ENCODE measurements at places on chromosomes 6 and 20.
A peak's percentile ranks its signal among the peaks of the same experiment; 100 is the strongest.

- no peaks in the 10 kb centered on the region for H3K27me3 ChIP-seq
- no peaks in the 10 kb centered on the region for H3K36me3 ChIP-seq
- H3K4me3 ChIP-seq, result no peak overlapping the region
- no peak for ATAC-seq
- H3K27ac ChIP-seq, result no peak overlapping the region
- no peaks in the 10 kb centered on the region for H3K4me1 ChIP-seq
Measured at GRCh38 chr6:51533962-51534361, 553.5 kb downstream of the PKHD1 start.

GRCh38 chr6:32442977-32443552 lies 3.4 kb downstream of the HLA-DRA start:
- no peak overlapping the region for H3K27ac ChIP-seq
- H3K27me3 ChIP-seq, result peaks cover 41% of the 10 kb centered on the region
- no peak for ATAC-seq
- no peaks in the 10 kb centered on the region for H3K36me3 ChIP-seq
- no peak overlapping the region for H3K4me3 ChIP-seq

- no peak overlapping the region for H3K4me3 ChIP-seq
- H3K36me3 ChIP-seq, result no peaks in the 10 kb centered on the region
- peaks cover 16% of the 10 kb centered on the region for H3K27me3 ChIP-seq
- H3K27ac ChIP-seq, result no peak overlapping the region
Measured at GRCh38 chr20:4730780-4731179, 9.1 kb downstream of the PRND start.

DNA sequence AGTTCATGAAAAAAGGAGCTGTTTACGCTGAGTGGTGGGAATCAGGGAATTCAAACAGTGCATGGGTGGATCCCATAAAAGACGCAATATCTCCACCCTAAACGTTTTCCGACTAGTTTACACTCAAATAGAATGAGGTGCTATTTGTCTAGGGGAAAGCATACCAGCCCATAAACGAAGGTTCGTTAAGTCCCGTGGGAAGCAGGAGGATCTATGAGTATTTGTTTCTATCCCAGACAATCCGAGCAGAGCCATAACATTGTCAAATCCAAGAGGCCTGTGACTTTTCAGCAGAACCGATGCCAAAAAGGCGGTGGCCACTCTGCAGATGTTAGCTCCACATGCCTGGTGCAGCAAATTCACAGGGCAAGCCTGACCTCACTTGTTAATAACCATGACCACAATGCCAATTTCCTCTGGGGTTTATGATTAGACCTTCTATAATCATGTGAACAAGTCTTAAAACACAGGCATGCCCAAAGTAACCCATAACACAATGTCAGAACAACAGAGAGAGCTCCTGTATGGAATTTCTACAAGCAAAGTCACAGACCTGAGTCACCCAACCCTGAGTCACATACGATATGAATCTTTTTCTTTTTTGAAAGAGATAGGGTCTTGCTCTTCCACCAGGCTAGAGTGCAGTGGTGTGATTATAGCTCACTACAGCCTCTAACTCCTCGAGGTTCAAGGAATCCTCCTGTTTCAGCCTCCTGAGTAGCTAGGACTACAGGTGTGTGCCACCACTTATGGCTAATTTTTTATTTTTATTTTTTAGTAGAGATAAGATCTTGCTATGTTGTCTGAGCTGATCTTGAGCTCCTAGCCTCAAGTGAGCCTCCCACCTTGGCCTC lies 123.3 kb downstream of the KIF13A start:
- H3K27ac ChIP-seq, result no peak overlapping the region
- H3K4me1 ChIP-seq, result no peaks in the 10 kb centered on the region
- ATAC-seq, result no peak
- H3K4me3 ChIP-seq, result no peak overlapping the region

GRCh38 chr20:46267108-46268105 lies 40.9 kb downstream of the CDH22 start:
- no peak overlapping the region for H3K27ac ChIP-seq
- H3K27me3 ChIP-seq, result peaks cover 51% of the 10 kb centered on the region
- H3K4me3 ChIP-seq, result no peak overlapping the region
- H3K36me3 ChIP-seq, result no peaks in the 10 kb centered on the region
- no peaks in the 10 kb centered on the region for H3K4me1 ChIP-seq

- no peak for ATAC-seq
- H3K4me3 ChIP-seq, result no peak overlapping the region
- H3K27ac ChIP-seq, result no peak overlapping the region
- peaks cover 33% of the 10 kb centered on the region for H3K27me3 ChIP-seq
- H3K36me3 ChIP-seq, result peaks cover 6% of the 10 kb centered on the region
Measured at GRCh38 chr6:138157986-138158638, 3.6 kb upstream of the ARFGEF3 start.

DNA sequence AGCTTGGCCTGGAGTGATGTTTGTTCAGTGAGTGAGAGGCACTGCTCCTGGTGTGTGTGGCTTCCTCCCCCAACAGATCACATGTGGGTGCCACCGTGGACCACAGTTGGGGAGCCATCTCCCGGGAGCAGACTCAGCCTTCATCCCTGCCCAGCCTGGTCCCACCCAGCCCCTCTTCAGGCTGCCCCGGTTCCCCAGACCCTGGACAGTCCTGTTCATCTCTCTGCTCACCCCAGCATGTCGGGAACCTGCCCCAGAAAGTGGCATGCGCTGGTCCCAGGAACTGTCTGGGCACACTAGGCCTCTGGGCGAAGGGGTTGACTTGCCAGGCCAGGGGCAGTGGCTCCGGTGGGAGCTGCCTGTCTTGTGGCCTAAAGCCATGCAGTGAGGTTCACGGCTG lies 21.5 kb upstream of the PPP1R3G start:
- H3K4me1 ChIP-seq, result no peaks in the 10 kb centered on the region
- no peak overlapping the region for H3K27ac ChIP-seq
- peaks cover 7% of the 10 kb centered on the region for H3K27me3 ChIP-seq

DNA sequence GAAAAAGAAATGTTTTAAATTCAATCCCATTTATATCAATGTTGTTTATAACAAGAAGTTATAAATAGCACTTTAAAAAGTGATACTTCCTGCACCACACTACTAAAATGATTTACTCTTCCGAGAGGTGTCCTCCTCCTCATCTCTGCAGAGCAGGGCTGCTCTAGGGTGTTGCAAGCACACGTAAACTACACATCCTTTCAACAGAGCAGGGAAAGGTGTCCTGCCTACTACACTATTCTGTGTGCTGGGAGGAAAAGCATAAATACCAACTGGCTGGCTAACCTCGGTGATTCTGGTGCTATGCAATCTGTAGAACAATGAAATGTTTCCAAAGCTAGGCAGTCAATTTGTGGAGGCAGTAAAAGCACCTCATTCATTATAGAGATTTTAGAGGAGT lies 89.5 kb upstream of the MAP7 start:
- H3K4me1 ChIP-seq, result peaks cover 3% of the 10 kb centered on the region
- no peak for ATAC-seq
- H3K27me3 ChIP-seq, result no peaks in the 10 kb centered on the region
- H3K27ac ChIP-seq, result no peak overlapping the region

- peaks cover 3% of the 10 kb centered on the region for H3K4me1 ChIP-seq
- H3K4me3 ChIP-seq, result no peak overlapping the region
- no peak overlapping the region for H3K27ac ChIP-seq
Measured at GRCh38 chr20:50434653-50435396, 75.4 kb upstream of the PTPN1 start.

- H3K4me1 ChIP-seq, result no peaks in the 10 kb centered on the region
- H3K4me3 ChIP-seq, result no peak overlapping the region
- H3K36me3 ChIP-seq, result no peaks in the 10 kb centered on the region
- no peak for ATAC-seq
Measured at GRCh38 chr6:100269189-100269588, 195.5 kb downstream of the SIM1 start.

- no peak overlapping the region for H3K4me3 ChIP-seq
- no peaks in the 10 kb centered on the region for H3K4me1 ChIP-seq
- no peaks in the 10 kb centered on the region for H3K27me3 ChIP-seq
- no peak for ATAC-seq
Measured at GRCh38 chr20:33062105-33062824, 8.6 kb downstream of the BPIFB3 start.

DNA sequence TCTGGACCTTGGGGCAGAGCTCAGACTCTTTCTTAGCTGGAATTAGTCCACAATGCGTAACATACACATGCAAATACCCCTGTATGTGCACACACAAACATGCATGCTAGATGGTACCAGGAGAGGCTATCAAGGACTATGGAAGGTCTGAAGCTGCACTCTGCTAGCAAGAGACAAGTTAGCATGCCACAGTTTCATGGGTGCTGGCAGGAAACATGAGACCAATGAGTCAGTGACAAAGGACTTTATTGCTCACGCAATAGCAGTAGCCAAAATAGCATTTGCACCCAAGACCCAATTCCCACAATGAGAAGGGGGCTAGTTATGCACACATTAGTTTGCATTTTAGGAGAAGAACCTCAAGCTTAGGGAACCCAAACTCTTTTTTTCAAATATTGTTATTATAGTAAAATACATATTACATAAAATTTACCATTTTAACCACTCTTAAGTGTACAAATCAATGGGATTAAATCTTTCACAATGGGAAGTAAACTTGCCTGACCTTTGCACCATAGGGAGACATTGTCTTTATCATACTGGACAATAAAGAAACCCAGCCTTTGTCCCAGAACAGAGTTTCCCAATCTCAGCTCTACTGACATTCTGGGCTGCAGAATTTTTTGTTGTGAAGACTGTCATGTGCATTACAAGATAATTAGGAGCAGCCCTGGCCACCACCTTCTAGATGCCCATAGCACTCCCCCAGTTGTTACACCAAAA lies 69.1 kb downstream of the NRSN1 start:
- H3K27ac ChIP-seq, result no peak overlapping the region
- ATAC-seq, result no peak
- H3K4me1 ChIP-seq, result no peaks in the 10 kb centered on the region
- H3K36me3 ChIP-seq, result no peaks in the 10 kb centered on the region
- no peak overlapping the region for H3K4me3 ChIP-seq

- no peak overlapping the region for H3K4me3 ChIP-seq
- no peaks in the 10 kb centered on the region for H3K36me3 ChIP-seq
- peak; percentile 74 for ATAC-seq
- peak overlapping the region; percentile 53 for H3K27ac ChIP-seq
- no peaks in the 10 kb centered on the region for H3K27me3 ChIP-seq
Measured at GRCh38 chr6:142692942-142693341, 252.0 kb downstream of the HIVEP2 start.

- no peak overlapping the region for H3K27ac ChIP-seq
- no peak overlapping the region for H3K4me3 ChIP-seq
- H3K36me3 ChIP-seq, result peaks cover 22% of the 10 kb centered on the region
- no peak for ATAC-seq
- no peaks in the 10 kb centered on the region for H3K4me1 ChIP-seq
Measured at GRCh38 chr6:126134491-126134890, 148.2 kb downstream of the TRMT11 start.

GRCh38 chr6:138044458-138044857 lies 62.8 kb downstream of the PERP start:
- peaks cover 18% of the 10 kb centered on the region for H3K27me3 ChIP-seq
- H3K4me3 ChIP-seq, result no peak overlapping the region
- H3K36me3 ChIP-seq, result no peaks in the 10 kb centered on the region
- H3K27ac ChIP-seq, result no peak overlapping the region

DNA sequence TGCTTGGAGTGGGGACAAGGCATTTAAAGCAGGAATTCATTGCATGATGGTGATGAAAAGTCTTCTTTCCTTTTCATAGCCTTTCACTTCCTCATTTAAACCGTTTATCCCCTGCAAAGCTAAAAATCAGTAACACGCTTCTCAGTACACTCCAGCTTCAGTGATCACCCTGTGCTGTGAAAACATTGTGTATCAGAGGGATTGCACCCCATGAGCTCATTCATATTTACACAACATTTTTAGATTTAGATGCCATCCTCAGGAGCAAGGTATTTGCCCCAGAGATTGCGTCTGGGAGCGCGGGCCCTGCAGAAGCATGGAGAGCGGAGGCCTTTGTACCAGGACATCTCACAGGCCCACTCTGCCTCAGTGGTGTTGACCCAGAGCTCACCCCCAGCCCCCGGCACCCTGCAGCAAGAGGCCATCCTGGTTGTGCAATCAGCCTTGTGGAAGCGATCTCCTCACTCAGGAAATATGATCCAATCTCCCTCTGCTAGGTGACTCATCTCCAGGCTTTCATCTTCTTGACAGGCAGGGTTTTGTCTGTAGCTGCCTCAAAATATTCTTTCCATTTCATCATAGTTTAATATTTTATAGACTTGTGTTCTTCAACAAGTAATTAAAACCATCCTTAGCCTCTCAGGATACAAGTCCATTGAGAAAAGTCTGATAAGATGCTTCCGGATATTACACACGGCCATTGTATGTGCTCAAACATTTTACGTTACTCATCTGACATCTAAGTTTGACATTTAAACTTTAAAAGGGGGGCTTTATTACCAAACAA lies 38.9 kb upstream of the THBS2 start:
- H3K36me3 ChIP-seq, result no peaks in the 10 kb centered on the region
- H3K4me3 ChIP-seq, result no peak overlapping the region
- peaks cover 23% of the 10 kb centered on the region for H3K27me3 ChIP-seq
- H3K27ac ChIP-seq, result no peak overlapping the region
- no peak for ATAC-seq

DNA sequence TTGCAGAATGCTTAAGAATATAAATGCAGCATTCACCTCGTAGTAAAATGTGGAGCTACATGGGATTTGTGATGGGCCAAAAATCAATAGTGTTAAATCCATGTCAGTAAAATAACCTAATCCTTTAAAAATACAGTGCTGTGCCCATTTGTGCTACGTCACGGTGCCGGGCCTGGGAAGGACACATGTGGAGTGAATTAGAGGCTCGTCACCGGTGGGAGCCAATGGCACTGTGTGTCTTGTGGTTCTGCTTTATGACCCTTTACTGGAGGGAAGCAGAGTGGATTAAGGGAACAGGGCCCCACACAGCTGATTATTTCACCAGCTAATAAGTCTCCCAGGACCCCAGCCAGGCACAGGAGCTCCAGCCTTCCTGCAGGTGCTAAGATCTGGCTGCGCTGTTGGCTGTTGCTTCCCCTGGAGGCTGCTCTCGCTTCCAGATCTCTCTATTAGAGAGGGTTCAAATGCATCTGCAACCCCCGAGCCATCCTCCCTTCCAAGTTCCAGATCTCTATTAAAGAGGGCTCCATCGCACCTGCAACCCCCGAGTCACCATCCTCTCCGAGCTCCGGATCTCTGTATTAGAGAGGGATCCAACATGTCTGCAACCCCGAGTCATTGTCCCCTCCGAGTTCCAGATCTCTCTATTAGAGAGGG lies 405.8 kb downstream of the CDH4 start:
- no peaks in the 10 kb centered on the region for H3K4me1 ChIP-seq
- no peak for ATAC-seq
- H3K27me3 ChIP-seq, result no peaks in the 10 kb centered on the region
- H3K27ac ChIP-seq, result no peak overlapping the region

DNA sequence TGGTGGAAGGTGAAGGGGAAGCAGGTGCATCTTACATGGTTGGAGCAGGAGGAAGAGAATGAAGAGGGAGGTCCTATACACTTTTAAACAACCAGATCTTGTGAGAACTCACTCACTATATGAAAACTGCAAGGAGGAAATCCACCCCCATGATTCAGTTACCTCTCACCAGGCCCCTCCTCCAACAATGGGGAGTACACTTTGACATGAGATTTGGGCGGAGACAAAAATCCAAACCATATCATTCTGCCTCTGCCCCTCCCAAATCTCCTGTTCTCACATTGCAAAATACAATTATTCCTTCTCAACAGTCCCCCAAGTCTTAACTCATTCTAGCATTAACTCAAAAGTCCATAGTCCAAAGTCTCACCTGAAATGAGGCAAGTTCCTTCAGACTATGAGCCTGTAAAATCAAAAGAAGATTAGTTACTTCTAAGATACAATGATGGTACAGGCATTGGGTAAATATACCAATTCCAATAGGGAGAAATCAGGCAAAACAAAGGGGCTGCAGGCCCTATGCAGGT lies 60.5 kb downstream of the EDN1 start:
- H3K36me3 ChIP-seq, result no peaks in the 10 kb centered on the region
- peaks cover 15% of the 10 kb centered on the region for H3K27me3 ChIP-seq
- H3K4me1 ChIP-seq, result no peaks in the 10 kb centered on the region

GRCh38 chr20:23365390-23366165 lies 3.6 kb downstream of the GZF1 start:
- H3K27me3 ChIP-seq, result no peaks in the 10 kb centered on the region
- H3K4me1 ChIP-seq, result peaks cover 37% of the 10 kb centered on the region
- H3K36me3 ChIP-seq, result peaks cover 66% of the 10 kb centered on the region
- H3K27ac ChIP-seq, result peak overlapping the region; percentile 90
- peak overlapping the region; percentile 88 for H3K4me3 ChIP-seq
